Esophagus squamous epithelium (tissue), 5 donors: ENCODE measurements at places on chromosomes 6 and 20.

DNA sequence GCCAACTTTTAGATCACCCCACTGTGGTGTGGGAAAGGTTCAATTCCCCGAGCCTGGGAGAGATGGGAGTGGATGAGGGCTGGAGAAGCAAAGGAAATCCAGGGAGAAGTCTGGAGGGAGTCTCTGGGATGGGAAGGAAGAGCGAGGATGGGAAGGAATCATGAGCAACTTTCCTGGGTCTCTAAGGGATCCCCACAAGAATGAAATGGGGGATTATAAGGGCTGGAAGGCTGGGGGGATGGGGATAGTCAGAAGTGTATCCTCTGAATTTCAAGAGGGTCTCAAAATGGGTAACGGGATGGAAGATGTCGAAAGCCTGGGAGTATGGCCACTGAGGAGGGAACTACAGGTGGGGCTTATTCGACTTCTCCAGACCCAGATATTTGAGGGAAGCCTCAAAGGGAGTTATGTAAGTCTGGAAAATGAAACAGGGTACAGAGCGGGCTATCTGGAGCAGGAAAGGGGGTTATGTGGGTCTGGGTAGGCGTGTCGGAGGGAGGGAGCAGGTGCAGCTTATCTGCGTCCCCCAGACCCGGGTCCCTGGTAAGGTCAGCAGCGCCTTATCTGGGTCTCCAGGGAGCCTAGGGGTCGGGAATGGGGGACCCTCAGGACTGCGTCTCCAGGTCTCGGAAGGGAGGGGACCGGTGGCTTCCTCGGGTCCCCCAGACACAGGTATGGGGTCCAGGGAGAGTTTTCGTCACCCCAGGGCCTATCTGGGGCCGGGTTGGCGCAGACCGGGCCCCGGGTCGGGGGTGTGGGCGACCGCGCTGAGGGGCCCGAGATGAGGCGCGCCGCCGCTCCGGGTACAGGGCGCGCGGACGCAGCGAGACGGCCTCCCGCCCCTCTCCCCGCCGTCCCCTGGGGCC is 550 bp downstream of the PLAGL2 start:
- DNase-seq, result no peak

GRCh38 chr6:126698732-126699240 is 358.9 kb downstream of the CENPW start:
- no peak for DNase-seq

GRCh38 chr6:144330017-144330987 is 45.2 kb downstream of the UTRN start:
- no peak for DNase-seq

- no peak for DNase-seq
Measured at GRCh38 chr20:13223736-13224520, 2.9 kb downstream of the ISM1 start.

DNA sequence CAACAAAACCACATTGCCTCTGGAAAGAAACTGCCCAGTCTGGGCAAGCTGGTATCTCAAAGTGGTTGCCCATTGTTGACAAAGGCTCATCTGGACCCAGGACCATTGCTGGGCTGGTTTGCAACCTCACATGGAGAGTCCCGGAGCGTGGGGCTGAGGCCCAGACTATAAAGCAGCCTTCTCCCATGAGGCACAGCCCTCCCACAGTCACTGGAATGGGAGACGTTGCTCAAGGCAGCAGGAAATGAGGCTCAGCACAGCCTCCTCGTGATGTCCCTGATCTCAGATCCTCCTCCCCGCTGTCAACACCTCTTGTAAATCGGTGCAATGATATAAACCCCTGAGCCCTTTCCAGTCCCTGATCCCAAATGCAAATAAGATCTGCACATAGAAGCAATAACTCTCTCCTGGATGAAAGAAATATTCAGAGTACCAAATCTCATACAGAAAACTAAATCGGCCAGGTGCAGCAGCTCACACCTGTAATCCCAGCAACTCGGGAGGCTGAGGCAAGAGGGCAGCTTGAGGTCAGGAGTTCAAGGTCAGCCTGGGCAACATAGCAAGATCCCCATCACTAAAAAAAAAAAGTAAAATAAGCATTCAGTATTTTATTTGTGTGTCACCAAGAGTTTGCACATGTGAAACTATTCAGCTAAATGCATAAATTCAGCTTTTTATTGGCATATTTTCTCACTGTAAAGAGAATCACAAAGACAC is 103.0 kb upstream of the RREB1 start:
- no peak for DNase-seq

DNA sequence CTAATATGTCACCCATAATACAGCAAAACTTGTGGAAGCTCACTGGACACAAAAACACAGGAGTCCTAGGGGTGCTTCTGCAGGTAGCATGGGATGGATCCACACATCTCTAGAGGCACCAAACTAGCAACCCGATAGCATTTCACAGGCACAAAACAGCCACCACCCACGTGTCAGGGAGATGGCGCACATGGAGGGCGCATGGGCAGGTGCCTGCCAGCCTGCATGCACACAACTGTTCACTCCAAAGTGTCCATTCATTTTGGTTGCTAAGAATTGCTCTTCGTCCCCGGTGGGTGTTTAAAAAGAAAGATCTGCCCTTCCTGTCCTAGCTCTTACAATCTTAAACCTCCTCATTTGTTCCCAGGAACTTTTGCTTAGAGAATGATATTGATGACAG is 171.3 kb downstream of the SYNDIG1 start:
- DNase-seq, result no peak

GRCh38 chr20:35511814-35512420 is 17.5 kb downstream of the C20orf173 start:
- no peak for DNase-seq

DNA sequence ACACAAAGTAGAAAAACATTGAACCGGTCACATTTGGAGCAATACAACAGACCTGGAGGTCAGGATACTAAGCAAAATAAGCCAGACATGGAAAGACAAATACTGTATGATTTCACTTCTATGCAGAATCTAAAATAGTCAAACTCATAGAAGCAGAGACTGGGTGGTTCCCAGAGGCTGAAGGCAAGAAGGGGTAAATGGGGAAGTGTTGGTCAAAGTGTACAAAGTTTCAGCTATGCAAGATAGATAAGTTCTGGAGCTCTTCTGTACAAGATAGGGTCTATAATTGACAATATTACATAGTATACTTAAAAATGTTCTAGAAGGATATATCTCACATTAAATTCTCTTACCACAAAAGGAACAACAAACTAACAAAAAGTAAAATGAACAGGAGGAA is 70.3 kb downstream of the TMEM244 start:
- no peak for DNase-seq

- DNase-seq, result no peak
Measured at GRCh38 chr20:10495173-10495572, 60.1 kb downstream of the SLX4IP start.

DNA sequence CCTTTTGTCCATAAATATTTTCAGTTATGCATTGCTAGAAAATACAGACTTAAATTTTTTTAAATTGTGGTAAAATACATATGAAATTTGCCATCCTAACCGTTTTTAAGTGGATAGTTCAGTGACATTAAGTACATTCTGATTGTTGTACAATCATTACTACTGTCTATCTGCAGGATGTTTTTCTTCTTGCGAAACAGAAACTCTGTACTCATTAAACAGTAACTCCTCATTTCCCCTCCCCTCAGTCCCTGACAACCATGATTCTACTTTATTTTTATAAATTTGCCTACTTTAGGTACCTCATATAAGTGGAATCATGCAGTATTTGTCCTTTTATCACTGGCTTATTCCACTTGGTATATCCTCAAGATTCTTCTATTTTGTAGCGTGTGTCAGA is 21.3 kb downstream of the TAF11 start:
- DNase-seq, result no peak

DNA sequence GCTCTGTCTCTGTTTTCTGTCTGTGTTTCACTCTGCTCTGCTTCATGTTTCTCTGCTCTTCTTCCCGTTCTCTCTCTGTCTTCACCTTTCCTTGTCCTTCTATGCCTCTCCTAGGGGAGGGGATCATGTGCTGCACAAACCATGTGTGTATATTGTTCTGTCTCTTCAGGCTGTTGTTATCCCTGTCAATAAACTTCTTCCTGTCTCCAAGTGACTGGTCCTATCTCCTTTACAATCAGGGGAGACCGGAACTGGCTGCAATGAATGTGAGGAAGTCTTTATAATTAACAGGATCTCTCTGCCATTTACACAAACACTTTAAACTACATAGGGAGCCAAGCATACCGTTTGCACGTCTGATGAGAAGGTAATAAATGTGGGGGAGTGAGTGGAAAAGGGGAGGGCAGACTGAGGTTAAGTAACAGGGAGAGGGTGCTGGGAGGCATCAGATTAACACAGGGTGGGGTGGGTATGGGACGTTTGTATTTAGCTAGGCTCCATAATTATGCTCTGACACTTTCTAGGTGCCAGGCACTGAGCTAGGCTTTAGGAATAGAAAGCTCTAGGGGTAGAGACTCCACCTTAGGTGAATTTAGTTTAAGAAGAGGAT is 626.1 kb downstream of the DHX35 start:
- no peak for DNase-seq

DNA sequence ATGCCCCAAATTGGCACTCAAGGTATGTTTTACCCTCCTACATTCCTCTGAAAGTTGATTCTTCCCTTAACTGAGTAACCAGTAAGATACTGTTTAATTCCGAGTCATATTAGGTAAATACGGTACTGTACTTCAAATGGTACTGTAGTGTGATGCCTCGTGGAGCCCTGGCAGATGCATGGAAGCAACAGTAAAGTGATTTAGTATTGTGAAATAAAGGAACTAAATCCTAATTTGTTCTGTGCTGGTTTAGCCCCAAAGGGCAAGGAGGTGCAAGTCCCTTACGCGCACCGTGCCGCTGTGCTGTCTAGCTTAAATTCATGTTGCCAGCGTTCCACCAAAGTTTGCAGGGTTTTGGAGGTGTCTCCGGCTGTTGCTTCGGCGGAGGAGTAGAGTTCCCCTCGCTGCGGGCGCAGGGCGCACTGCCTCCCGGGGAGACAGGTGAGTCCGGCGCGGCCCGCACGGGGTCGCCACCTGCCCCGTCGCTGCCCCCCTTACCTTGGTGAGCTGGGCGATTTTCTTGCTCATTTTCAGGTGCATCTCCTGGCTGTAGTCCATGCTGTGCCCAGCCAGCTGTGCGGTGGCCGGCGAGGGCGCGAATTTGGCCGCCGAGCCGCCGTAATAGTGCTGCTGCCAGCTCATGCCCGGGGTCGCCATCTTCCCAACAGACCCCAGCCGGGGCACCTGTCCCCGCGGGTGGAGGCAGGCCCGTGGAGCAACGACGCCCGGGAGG is 655 bp downstream of the FAM184A start:
- DNase-seq, result no peak

- no peak for DNase-seq
Measured at GRCh38 chr6:134880487-134881190, 69.3 kb downstream of the ALDH8A1 start.

- no peak for DNase-seq
Measured at GRCh38 chr6:133741375-133741861, 147.5 kb upstream of the TCF21 start.

- DNase-seq, result no peak
Measured at GRCh38 chr6:87350516-87350915, 5.9 kb downstream of the C6orf163 start.

DNA sequence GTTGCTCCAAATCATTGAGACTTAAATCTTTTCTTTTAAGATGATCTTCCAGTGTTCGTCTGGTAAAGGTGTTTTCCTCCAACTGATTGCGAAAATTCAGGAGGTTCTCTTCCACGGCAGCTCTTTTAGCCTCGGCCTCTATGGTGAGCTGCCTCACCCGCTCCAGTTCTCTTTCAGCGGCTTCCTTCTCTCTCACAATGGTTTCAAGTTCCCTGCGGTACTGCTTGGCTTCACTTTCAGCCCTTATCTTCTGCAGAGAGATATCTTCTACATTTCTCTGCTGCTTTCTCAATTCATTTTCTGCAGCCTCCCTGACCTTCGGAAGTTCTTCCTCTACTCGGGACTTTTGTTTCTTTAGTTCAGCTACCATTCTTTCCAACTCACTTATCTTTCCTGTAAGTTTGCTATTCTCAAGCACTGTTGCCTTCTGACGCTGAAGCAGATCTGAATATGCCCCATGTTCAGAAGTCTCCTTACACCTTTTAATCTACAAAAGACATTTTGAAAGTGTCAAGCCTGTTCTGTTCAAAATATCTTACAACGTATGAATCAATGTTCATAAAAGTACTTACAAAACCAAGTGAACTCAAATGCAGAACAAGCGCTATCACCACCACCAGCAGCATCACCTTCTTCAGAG is 22.3 kb downstream of the DST start:
- no peak for DNase-seq

DNA sequence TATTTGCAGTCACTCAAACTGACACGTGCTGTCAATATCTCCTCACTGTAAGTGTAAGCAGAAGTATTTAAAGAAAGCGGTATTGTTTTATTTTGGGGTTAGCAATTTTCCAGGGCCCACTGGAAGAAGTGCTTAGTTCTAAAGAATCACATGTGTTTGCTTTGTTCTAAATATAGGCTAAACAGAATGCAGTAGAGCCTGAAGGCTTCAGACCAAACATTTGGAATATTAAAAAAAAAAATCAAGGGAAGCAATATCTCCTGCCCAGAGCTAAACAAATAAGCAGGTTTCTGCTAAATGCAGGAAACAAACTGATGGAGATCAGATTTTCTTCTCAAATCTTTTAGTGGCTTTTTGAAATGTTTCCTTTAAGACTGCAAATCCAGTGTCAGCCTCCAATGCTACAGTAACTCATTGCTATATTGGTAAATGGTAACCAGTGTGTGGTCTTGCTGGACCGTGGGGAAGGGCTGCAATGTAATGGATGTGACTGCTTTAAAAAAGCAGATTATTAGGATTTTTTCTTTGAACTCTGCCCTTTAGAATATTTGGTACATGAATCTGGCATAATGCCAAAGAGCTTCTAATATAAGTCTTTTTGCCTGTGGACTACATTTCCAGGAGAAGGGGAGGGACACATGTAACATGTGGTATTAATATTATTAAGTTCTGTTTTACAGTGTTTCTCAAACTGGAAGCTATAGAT is 317.1 kb upstream of the FERMT1 start:
- no peak for DNase-seq

DNA sequence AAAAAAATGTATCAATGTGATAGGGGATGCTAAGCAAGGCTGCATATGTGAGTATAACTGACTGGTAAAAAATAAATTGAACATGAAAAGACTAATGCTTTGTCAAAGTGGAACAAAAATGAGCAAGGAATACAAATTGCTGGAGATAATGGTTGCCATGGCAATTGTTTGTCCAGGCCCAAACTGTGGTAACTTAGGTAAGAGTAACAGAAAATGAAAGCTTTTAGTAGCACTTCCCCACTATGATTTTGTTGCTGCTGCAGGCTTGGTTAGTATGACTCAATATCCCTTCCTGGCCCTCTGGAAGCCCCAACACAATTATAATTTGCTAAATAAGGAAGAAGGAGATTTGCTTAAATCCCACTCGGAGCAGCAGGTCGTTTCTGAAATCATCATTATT is 577.1 kb downstream of the DOK5 start:
- DNase-seq, result no peak
